ENCODE measurements at places on chromosomes 12 and 14. TPM values are rescaled to one million over a fixed set of nuclear protein-coding genes. Genes with fewer than 3 reads are reported as not detected.

LTBP2 gene
- 32.1 TPM for total RNA-seq

ANKRD9 gene
- total RNA-seq: 158 TPM

DCN gene
- total RNA-seq: 1,906 TPM

RASAL1 gene
- total RNA-seq: not detected
